Hepatic stellate cell (primary cell): ENCODE measurements at places on chromosomes 6 and 20.

GRCh38 chr6:137160763-137161162 lies 12.7 kb downstream of the IL22RA2 start:
- DNase-seq, result no peak

GRCh38 chr6:624979-625378 lies 31.9 kb downstream of the HUS1B start:
- DNase-seq, result peak; percentile 9

DNA sequence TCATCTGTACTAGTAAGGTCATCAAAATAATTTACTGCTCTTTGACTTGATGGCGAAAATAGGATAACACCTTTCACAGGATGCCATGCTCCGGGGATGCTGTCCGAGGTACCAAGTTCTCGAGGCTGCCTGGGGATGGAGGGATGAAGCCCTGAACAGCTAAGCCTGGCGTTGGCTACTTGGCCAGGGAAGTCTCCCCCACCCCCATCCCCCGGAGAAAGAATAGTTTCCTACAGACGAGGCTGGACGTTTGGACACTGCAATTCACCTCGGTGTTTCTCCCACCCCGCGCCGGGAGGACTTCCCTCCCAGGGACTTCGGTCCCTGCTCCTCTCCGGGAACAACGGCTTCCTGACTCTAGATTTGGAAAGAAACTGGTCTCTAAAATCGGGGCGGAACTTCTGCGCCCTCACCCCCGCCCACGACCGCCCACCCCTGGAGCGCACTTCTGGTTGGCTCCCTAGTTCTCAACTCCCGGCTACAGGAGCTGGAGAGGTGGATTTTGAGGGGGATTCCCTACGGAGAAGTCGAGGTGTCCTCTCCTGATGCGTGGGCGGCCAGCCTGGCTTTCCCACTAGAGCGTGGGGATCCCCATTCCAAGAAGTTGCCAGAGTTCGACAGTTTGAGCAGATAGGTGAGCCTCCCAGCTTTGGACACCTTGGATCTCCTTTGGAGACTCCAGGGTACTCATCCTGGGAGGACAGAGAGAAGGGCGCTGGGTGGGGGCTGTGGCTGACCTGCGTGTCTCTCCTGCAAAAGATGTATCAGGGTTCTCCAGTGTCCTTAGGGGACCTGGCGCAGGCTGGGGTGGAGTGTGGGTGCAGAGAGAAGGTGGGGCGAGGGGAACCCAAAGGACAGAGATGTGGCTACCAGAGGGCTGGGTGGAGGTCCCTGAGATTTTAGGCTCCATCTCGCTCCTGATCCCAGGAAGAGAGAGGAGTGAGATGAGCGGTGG lies 1.1 kb downstream of the PCSK2 start:
- no peak for DNase-seq

- DNase-seq, result no peak
Observed at GRCh38 chr20:63641146-63641791, 12.0 kb downstream of the STMN3 start.

- DNase-seq, result no peak
Observed at GRCh38 chr20:8156235-8157079, 24.4 kb downstream of the PLCB1 start.

DNA sequence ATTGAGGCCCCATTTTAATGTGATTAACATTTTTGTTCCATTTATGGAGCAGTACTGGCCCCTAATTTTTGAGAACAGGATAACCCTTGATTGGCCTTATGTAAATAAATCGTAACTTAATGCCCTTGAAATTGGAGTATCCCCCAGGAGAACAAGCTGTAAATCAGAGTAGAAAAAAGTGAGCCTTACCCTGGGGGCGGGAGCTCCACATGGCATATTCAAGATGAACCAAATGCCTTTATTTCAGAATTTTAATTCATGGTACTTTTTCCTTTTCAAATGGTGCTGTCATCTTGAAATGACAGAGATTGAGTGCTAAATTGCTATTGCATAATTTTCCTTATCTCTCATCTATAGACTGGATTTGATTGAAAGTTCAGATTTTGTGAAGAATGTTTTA lies 809.5 kb upstream of the FLRT3 start:
- DNase-seq, result no peak

GRCh38 chr20:12984069-12984765 lies 24.6 kb upstream of the SPTLC3 start:
- DNase-seq, result no peak

- DNase-seq, result no peak
Observed at GRCh38 chr6:39770446-39770845, 21.7 kb upstream of the DAAM2 start.

DNA sequence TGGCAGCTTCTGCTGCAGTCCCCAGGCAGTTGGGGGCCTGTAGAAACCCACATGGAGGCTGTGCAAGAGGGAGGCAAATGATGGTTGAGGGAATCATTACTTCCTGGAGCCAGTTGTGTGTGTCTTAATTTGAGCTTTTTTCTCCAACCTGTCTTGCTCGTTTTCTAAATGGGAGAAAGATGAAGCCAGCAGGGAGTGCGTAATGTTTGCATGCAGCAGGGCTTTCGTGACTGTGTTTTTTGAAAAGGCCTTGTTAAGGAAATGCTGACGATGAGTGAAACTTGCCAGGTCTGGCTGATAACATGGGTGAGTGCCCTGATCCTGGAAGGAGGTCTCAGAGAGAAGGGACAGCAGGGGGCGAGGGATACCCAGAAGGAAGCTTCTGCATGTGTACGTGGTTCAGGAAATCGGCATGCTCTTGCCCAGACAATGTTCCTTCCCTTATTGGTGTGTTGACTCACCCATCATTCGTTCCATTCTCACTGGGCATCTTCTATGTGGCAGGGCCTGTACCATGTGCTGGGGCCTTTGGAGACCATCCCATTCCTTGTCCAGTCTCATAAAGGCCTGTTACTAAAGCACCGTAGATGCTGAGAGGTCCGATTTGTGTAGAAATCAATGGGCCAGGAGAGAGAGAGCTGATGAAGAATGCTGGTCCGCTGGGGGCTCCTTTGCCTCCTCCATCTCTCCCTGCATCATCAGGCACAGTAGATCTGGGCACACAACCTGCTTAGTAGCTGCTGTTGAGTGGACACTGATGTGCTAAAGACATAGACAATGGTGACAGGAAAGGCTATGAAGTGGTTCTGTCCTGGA lies 27.4 kb downstream of the GLP1R start:
- DNase-seq, result no peak

DNA sequence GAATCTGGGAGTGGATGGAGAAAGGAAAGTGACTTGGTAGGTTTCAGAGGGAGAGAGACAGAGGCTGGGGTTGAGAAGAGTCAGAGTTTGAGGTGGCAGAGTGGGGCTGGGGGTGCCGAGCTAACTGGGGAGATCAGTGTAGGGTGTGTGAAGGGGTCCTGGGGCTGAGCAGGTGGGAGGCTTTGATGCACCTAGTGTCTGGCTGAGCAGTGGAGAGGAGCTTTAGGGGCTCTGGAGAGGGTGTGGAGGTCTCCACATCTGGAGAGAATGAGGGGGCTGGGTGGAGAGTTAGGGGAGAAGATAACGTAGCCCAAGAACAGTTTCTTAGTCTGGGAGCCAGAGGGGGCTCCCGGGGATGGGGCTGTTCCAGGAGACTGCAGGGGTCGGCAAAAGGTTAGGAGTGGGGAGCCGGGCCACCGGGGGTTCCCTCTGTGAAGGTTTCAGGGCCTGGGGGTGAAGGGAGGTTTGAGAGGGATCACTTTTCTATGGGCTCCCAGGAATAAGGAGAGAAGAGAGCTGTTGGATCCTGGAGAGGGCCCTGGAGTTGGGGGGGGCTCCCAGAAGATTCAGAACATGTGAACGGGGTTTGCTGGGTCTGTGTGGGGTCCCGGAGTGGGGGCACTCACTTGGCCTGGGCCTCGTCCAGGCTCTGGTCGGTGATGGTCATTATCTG lies 797 bp downstream of the PBX2 start:
- DNase-seq, result no peak

DNA sequence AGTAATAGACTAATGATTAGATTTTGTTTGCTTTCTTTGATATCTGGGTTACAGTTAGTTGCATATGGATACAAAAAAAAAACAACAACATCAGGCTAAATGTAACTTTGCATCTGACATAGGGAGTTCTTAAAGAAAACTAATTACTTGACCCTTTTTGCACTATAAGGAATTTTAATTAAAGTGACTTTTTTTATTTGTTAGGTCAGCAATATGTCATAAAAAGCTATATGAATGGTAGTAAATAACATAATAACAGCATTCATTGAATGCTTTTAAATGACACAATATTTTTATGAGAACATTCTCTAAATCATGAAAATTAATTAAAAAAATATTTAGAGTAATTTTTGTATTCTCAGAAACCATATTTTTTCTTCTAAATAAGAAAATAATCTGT lies 183.6 kb downstream of the GRIK2 start:
- DNase-seq, result no peak

DNA sequence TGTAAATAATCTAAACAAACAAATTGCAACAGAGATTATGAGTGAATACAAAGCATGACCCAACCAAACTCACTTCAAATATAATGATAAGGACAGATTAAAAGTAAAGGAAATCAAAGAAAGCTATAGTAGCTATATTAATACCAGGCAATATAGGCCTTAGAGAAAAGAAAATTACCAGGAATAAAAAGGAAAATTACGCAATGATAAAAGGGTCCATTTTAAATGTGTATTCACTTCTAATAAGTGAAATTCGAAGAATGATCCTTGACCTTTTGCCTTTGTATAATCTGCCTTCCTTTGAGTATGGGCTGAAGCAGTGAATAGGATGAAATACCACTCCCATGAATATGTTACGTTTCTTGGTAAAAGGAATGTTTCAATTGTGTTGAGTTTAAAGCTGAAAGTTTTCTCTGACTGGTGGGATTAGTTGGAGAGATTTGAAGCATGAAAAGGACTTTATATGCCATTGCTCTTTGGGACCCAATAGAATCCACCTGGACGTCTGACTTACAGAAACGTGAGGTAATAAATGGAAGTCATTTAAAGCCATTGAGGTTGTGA lies 91.9 kb upstream of the HMGCLL1 start:
- no peak for DNase-seq

GRCh38 chr20:44541992-44542391 lies 20.1 kb upstream of the SERINC3 start:
- DNase-seq, result no peak

GRCh38 chr6:134816300-134816699 lies 133.6 kb downstream of the ALDH8A1 start:
- no peak for DNase-seq

- DNase-seq, result no peak
Observed at GRCh38 chr6:49775043-49775442, 12.0 kb downstream of the PGK2 start.

DNA sequence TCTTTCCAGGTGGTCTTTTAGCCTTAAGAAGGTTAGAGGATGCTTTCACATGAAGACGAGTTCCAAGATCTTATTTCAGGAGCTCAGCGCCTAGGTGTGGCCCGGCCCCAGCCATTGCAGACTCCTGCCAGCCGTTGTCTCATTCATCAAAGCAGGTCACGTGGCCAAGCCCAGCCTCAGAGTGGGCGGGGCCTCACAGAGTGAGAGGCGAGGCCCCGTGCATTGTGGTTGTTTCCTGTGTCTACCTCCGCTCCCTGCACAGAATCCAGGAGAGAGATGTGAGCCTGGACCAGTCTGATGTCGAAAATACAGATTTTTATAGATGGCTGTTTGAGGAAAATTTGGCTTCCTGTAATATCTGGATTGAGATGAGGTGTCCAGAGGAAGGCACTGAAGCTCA lies 49.2 kb upstream of the CST5 start:
- no peak for DNase-seq

DNA sequence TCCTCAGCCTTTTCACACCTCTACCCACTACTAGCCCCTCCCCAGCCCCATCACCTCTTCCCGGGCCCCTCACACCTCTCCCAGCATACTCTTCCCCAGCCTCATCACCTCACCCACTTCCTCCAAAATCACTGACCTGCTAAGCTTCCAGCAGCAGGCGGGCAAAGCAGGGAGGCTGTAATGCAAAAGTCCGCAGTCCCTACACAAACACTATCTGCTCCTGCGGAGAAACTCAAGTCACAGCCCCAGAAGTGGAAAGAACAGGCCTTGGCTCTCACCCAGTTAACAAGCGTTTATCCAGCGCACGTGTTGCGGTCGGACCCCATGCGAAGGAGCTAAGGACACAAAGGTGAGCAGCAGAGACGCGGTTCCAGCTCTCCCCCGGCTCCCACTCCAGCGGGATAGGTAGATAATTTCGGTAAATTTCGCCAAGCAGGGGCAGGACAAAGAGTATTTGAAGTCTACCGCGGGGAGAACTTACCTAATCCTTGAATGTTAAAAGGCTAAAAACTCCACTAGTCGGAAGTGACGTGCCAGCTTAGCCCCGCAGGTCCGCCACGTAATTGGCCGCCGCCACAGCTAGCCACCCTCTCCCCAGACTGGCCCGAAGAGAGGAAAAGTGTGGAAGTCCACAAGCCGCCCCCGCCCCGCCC lies 728 bp upstream of the TRIM39 start:
- DNase-seq, result no peak
